ENCODE measurements at places on chromosomes 6 and 20. TPM values are rescaled to one million over a fixed set of nuclear protein-coding genes. Genes with fewer than 3 reads are reported as not detected.

GRCh38 chr6:124682751-124683150, 279.5 kb upstream of the RNF217 start:
- no peaks in the 10 kb centered on the region for H3K4me1 ChIP-seq
- H3K27ac ChIP-seq = no peak overlapping the region
- no peak for DNase-seq
- no peaks in the 10 kb centered on the region for H3K36me3 ChIP-seq

DNA sequence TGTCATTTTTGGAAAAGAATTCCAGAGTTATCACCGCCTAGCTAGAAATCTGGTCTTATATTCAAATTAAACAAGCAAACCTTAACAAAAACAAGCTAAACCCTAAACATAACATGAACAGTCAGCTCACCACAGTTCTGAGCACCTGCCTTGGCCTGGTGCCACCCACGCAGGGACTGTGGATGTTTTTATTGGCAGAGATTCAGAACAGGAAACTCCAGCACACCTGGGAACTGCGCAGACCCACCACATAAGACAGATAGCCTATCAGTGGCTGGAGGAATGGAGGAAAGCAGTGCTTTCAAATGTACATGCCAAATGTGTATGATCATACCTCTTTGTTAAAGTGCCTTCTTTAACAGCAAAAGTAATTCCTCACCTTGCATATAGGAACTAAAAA, 8.9 kb downstream of the SLC16A10 start:
- DNase-seq = no peak
- no peak overlapping the region for H3K4me3 ChIP-seq
- no peak overlapping the region for H3K27ac ChIP-seq
- no peaks in the 10 kb centered on the region for H3K4me1 ChIP-seq

DNA sequence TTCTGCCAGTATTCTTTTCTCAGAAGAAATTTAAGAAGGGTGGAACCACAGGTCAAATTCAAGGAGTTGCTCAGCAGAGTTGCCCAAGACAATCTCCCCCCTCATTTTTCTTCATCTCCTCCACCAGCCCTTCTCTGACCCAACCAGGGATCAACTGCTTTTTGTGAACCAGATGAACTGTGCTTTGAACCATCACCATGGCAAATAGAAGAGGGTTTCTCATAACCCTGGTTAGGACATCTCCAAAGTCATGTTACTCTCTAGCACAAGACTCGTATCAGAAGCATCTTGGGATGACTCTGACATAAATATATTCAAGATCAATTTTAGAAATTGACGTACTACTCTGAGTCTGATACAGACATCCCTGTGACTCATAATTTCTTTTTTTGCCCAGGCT, 130.7 kb downstream of the ALDH8A1 start:
- no peak overlapping the region for H3K4me3 ChIP-seq
- no peak overlapping the region for H3K27ac ChIP-seq
- no peaks in the 10 kb centered on the region for H3K36me3 ChIP-seq
- no peaks in the 10 kb centered on the region for H3K27me3 ChIP-seq
- H3K4me1 ChIP-seq = no peaks in the 10 kb centered on the region
- DNase-seq = no peak

- H3K4me3 ChIP-seq = no peak overlapping the region
- no peaks in the 10 kb centered on the region for H3K27me3 ChIP-seq
- DNase-seq = no peak
- H3K27ac ChIP-seq = no peak overlapping the region
- no peaks in the 10 kb centered on the region for H3K4me1 ChIP-seq
- H3K36me3 ChIP-seq = no peaks in the 10 kb centered on the region
Measured at GRCh38 chr6:167781066-167781767, 45.5 kb upstream of the AFDN start.

- H3K4me3 ChIP-seq = no peak overlapping the region
- DNase-seq = no peak
- H3K4me1 ChIP-seq = no peaks in the 10 kb centered on the region
- no peak overlapping the region for H3K27ac ChIP-seq
- H3K27me3 ChIP-seq = no peaks in the 10 kb centered on the region
Measured at GRCh38 chr20:7843613-7844012, 96.6 kb downstream of the HAO1 start.

GRCh38 chr6:156167625-156168071, 609.5 kb upstream of the ARID1B start:
- H3K4me3 ChIP-seq = no peak overlapping the region
- H3K27me3 ChIP-seq = no peaks in the 10 kb centered on the region

DNA sequence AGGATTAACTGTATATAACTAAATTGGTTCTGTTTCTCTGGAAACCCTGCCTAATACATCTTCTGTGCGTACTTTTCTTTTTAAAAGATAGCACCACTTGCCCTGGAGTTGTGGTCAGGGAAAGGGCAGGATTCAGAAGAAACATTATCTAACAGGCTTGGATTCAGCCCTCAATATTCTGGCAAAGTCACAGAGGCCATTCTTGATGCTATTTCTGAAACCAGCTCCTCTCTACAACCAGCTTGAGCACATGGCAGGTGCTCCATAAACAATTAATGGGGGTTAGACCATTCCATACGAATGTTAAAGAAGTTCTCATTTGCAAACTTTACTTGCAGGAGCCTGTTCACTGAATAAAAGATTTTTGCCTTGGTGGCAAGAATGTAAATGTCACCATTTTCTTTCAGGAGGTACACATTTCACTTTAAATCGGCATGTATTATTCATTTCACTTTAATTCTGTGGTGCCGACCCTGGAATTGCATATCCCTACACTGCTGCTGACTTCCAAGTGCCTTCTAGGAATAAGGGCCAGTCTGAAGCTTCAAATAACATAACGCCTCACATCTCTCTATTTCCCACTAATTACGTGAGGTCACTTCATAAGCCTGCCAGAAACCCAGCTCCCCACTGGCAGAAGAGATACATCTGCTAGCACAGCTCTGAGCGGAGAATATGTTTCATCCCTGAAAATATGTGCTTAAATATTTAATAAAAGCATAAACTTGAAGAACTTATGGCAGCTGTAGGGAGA, 248.7 kb downstream of the ADGRG6 start:
- DNase-seq = no peak
- no peaks in the 10 kb centered on the region for H3K27me3 ChIP-seq
- H3K4me3 ChIP-seq = no peak overlapping the region
- H3K27ac ChIP-seq = no peak overlapping the region
- H3K4me1 ChIP-seq = no peaks in the 10 kb centered on the region

DNA sequence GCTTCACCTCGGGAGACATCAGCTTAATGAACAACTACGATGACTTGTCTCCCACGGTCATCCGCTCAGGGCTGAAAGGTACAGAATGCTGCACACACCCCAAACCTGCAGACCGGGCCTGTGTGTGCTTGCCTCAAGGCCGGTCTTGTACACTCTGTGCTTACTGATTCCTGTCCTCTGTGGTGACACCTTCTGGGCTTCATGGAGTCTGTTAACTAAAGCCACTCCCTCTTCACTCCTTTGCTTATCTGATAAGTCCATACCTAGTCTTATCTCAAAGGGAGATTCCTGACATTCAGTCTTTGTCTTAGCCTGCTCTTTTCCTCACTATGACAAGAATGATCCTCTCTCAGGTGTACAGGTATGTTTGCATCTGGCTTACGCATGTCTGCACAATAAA, 107.7 kb upstream of the TMEM181 start:
- H3K4me3 ChIP-seq = no peak overlapping the region
- no peak overlapping the region for H3K27ac ChIP-seq
- no peaks in the 10 kb centered on the region for H3K4me1 ChIP-seq
- no peaks in the 10 kb centered on the region for H3K27me3 ChIP-seq

DNA sequence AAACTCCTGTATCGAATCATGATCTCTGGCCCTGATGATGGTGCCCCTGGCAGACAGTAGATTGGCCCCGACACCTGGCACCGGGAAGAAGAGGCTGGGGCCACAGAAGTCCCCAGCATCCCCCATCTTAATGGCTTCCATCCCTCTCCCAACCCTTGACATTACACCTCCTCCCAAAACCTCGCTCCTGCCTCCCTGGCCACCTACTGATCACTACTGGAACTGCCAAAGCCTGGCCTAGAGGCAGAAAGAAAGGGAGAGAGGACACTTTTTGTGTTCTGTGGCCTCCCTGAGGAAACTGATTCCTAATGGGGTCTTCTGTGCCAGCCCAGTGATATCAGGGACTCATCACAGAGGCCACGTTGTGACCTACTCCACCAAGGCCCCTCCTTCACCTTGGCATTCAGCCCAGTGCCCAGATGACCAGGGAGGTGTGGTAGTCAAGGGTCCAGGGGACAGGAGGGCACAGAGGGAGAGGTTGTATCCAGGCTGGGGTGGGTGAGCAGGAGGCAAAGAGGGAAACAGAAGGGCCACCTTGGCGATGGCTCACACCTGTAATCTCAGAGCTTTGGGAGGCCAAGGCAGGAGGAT, 6.1 kb downstream of the C20orf173 start:
- no peaks in the 10 kb centered on the region for H3K36me3 ChIP-seq
- H3K4me1 ChIP-seq = no peaks in the 10 kb centered on the region
- no peak overlapping the region for H3K4me3 ChIP-seq
- no peak for DNase-seq
- H3K27me3 ChIP-seq = no peaks in the 10 kb centered on the region

GRCh38 chr6:18350712-18351111, 36.4 kb upstream of the RNF144B start:
- H3K4me1 ChIP-seq = no peaks in the 10 kb centered on the region
- no peaks in the 10 kb centered on the region for H3K27me3 ChIP-seq
- no peak overlapping the region for H3K4me3 ChIP-seq

- H3K36me3 ChIP-seq = no peaks in the 10 kb centered on the region
- no peak overlapping the region for H3K4me3 ChIP-seq
- H3K27me3 ChIP-seq = no peaks in the 10 kb centered on the region
- H3K27ac ChIP-seq = no peak overlapping the region
- DNase-seq = no peak
Measured at GRCh38 chr6:121595646-121596045, 160.2 kb downstream of the GJA1 start.

GRCh38 chr20:47117773-47118172, 223.1 kb downstream of the EYA2 start:
- no peaks in the 10 kb centered on the region for H3K36me3 ChIP-seq
- no peak overlapping the region for H3K4me3 ChIP-seq
- no peaks in the 10 kb centered on the region for H3K4me1 ChIP-seq
- DNase-seq = no peak

- H3K4me1 ChIP-seq = peaks cover 18% of the 10 kb centered on the region
- no peak overlapping the region for H3K4me3 ChIP-seq
- H3K27me3 ChIP-seq = no peaks in the 10 kb centered on the region
- peaks cover 41% of the 10 kb centered on the region for H3K36me3 ChIP-seq
Measured at GRCh38 chr6:167930295-167930694, 67.2 kb upstream of the KIF25 start.

GRCh38 chr6:119073307-119074051, 5.0 kb downstream of the FAM184A start:
- H3K27me3 ChIP-seq = no peaks in the 10 kb centered on the region
- DNase-seq = no peak

- no peaks in the 10 kb centered on the region for H3K27me3 ChIP-seq
- no peak for DNase-seq
- H3K4me3 ChIP-seq = no peak overlapping the region
- no peaks in the 10 kb centered on the region for H3K36me3 ChIP-seq
Measured at GRCh38 chr6:13689511-13690256, 22.0 kb downstream of the RANBP9 start.

DNA sequence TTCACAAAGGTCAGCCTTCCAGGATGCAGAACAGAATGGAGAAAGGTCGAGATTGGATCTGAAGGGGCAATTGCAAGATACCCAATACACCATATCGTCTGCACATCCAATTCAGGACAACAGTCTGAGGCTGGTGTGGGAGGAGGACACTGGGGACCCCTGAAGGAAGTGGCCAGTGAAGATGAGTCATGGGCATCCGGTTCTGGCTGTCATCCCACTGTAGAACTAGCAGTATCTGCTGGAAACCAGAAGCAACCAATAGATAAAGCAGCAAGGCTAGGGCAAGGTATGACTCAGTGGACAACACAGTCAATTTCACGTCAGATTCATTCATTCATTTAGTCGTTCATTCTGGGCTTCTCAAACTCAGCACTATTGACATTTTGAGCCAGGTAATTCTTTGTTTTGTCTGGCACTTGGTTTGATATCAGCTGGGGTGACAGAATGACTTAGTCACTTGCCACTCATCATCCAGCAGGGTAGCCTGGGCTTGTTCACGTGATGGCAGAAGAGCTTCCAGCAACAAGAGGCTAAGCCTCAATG, 30.3 kb upstream of the SHLD1 start:
- no peak overlapping the region for H3K27ac ChIP-seq
- H3K4me3 ChIP-seq = no peak overlapping the region
- peak; percentile 59 for DNase-seq
- H3K4me1 ChIP-seq = no peaks in the 10 kb centered on the region

- H3K27ac ChIP-seq = no peak overlapping the region
- H3K36me3 ChIP-seq = no peaks in the 10 kb centered on the region
- no peak overlapping the region for H3K4me3 ChIP-seq
- H3K27me3 ChIP-seq = no peaks in the 10 kb centered on the region
- H3K4me1 ChIP-seq = no peaks in the 10 kb centered on the region
Measured at GRCh38 chr6:169069356-169069755, 184.3 kb downstream of the THBS2 start.

DNA sequence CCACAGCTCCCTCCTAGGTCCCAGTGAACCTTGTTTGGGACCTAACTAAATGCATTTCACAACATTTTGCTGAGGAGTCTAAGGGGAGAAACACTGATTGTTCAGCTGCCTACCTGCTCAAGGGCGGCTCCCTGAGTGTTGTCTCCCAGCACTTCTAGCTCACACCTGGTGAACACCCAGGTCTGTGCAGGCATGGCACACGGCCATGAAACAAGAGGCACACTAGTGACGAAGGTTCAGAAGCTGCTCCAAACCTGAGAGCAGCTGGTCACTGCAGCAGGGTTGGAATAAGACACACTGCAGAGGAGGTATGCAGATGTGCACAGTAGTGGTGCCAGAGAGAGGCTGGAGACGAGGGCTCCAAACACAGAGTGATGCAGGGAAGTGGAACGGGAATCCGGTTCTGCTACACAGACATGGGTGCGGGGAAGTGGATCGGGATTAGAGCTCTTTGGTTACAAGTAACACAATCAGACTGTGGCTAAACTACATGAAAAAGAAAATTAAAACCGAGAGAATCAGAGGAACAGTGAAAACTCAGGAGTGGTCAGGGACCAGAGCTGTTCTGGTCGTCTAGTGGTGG, 486.1 kb upstream of the CDH4 start:
- no peaks in the 10 kb centered on the region for H3K4me1 ChIP-seq
- H3K4me3 ChIP-seq = no peak overlapping the region

PCED1A gene
- total RNA-seq = 78.0 TPM

REM1 gene
- not detected for total RNA-seq

ALDH5A1 gene
- total RNA-seq = 15.0 TPM

PPIL6 gene
- total RNA-seq = 4.1 TPM

GHRH gene
- 0.63 TPM for total RNA-seq

MOXD1 gene
- 19.0 TPM for total RNA-seq

CD40 gene
- 0.42 TPM for total RNA-seq

MUCL3 gene
- not detected for total RNA-seq

CPXM1 gene
- total RNA-seq = 129 TPM

ZNF334 gene
- total RNA-seq = 9.4 TPM
